Stimulated activated CD4-positive, alpha-beta T cell treated with anti-CD3 and anti-CD28 coated beads, TNF-alpha, amount 100 ng/mL, for 24 hours (primary cell): ENCODE measurements at places on chromosomes 12 and 14.

DNA sequence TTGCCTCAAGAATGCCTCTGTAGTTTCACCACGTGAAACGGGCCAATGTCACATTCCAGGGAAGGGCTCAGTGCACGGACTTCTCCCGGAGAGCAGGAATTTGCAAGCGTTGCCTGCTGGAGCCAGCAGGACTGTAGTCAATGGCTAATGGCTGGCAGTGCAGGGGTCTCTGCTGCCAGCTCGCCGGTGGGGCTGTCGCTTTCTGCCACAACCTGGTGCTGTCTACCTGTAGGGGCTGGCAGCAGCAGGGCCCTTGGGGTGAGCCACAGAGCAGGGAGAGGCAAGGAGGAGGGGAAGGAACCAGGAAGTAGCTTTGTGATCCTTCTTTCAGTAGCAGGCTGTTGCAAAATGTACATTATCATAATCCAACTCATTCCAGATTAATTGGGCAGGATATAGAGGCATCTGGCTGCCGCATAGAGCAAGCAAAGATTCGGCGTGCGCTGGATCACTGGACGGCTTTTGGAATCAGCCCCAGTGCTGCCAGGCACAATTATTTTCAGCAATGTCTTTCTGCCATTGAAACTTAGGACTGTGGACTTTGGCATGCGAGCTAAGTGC, 114.1 kb downstream of the PAPOLA start:
- no peak for DNase-seq

DNA sequence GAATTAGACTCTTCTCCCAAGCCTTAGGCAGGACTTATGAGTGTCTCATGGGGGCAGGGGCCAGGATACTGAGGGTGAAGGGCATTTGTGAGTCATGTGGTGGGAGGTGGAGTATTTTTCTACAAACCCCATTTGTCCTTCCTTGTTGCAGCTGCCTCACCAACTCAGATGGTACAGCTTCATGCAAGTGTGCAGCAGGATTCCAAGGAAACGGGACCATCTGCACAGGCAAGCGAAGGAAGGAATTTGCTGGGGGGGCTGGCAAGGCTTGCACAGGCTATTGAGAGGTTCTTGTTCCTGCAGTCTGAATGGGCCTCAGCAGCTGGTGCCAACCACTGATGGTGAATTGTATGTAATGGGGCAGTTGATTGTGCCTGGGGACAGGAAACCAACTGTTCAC, 125.1 kb downstream of the STAB2 start:
- DNase-seq = no peak

GRCh38 chr12:122389677-122390076, 32.8 kb downstream of the CLIP1 start:
- no peak for DNase-seq

DNA sequence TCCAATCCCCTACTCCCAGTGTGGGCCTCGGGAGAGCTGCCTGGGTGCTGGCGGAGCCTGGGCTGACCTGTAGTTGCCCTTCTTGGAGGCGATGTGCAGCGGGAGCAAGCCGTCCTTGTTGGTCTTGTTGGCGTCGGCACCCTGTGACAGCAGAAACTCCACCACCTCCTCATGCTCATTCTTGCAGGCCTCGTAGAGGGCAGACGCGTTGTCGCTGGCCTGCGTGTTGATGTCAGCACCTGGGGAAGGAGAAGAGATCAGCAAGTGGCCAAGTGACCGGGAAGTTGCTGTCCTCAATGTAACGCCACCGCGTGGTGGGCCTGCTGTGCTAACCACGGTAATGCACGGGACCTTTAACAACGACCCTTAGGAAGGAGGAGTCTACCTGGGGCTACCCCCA, 20.1 kb downstream of the FAM181A start:
- DNase-seq = no peak

GRCh38 chr14:73358187-73358586, 100.2 kb downstream of the NUMB start:
- no peak for DNase-seq

- DNase-seq = no peak
Observed at GRCh38 chr14:29205658-29206057, 439.1 kb downstream of the FOXG1 start.

DNA sequence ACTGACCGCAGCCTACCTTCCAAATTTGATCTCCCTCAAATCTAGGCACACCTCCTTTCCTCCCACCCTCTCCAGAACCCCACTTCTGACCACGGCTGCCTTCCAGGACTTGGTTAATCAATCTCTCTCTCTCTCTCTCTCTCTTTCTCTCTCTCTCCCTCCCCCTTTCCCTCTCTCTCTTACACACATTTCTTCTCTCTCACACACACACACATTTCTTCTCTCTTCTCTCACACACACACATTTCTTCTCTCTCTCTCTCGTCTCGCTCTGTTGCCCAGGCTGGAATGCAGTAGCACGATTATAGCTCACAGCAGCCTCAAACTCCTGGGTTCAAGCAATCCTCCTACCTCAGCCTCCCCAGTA, 521 bp upstream of the GMFB start:
- DNase-seq = no peak

GRCh38 chr12:68231229-68231628, 5.6 kb upstream of the IL26 start:
- no peak for DNase-seq

- no peak for DNase-seq
Observed at GRCh38 chr14:105487449-105487985, 831 bp downstream of the CRIP1 start.

DNA sequence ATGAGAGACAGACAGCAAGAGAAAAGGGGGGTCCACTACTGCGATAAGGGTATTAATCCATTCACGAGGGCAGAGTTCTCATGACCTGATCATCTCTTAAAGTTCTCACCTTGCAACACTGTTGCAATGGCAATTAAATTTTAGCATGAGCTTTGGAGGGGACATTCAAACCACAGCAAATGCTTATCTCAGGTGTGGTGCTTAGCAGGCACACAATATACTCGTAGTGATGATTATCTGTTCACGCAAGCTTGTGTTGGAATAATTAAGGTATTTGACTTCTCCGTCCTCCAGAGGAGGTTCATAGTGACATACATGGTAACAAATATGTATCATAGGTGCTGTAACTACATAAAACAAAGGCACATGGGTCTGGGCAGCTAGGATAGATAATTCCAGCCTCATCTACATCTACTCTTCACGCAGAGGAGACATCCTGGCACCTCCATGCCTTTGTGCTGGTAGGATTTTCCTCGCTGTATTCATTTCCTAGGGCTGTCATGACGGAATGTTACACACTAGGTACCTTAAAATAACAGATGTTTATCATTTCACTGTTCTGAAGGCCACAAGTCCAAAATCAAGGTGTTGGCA, 221.2 kb downstream of the RBM19 start:
- DNase-seq = no peak
